ENCODE measurements at places on chromosomes 12 and 14. TPM values are rescaled to one million over a fixed set of nuclear protein-coding genes. Genes with fewer than 3 reads are reported as not detected.

DNA sequence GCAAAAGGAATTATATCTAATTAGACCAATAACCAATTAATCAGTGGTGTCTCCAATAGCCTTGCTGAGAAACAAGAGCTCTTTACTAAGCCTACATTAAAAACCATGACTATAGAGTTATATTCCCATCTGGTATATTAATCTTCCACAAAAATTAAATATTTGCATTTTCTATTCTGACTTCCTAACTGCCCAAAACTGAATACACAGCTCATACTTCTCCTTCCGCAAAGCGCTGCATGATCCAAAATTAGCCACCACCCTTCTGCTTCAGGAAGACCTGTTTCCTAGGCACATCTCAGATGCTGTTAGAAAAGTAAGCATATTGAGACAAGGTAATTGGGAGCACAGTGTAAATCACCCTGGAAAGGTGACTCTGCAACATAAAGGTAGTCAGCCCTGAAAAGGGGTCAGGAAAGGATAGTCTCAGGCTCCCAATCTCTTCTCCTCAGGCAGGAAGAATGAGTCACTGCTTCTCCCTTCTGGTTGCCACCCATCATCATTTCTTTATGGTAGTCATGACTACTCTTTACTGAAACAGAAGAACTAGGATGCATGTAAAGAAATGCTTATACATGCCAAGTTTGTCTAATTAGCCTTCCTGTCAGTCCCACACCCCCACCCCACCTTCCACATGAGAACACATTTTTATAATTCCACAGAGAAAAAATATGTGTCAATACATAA is 54.3 kb downstream of the PLCZ1 start:
- no peak for DNase-seq

Gene TMEM233
- 0.23 TPM for total RNA-seq

- no peak for DNase-seq
Measured at GRCh38 chr12:53179687-53180219, 769 bp upstream of the ZNF740 start.

DNA sequence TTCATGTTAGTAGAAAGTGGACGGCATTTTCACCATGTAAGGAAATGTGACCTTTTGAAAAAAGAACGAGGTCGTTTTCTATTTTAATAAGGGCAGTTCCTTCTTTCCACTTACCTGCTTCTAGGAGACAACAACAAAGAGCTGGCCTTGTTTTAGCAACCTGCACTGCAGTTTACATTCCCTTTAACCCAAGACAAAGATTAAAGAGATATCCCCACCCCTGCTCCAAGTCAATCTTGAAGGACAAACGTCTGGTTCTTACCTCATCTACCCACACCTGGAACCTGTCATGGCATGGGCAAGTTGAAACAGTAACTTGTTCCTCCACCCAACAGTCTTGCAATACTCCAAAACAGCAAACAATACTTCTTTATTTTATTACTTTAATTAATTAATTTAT is 32.7 kb downstream of the ZCCHC8 start:
- no peak for DNase-seq

DNA sequence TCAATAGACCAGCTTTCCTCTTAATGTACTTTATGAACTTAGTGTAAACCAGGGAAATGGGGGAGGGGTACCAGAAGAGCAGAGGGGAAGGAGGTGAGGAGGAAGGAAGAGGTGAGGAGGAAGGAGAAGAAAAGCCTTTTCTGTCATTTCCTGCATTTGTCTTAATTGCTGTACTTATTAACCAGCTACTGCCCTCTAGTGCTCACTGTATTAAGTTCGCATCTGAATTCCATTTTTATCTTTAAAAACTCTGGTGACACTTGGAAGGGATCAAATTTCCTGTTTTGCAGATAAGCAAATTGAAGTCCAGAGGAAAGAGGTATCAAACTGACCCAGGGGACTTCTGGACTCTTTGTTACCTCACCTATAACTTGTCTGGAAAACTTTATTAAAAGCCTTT is 22.2 kb downstream of the MANSC1 start:
- peak; percentile 81 for DNase-seq

- DNase-seq = no peak
Measured at GRCh38 chr12:91461061-91461460, 278.4 kb upstream of the DCN start.

Gene ST8SIA1
- 0.17 TPM for total RNA-seq

- no peak for DNase-seq
Measured at GRCh38 chr14:102910442-102910841, 12.0 kb upstream of the AMN start.

Gene CPNE6
- not detected for total RNA-seq

DNA sequence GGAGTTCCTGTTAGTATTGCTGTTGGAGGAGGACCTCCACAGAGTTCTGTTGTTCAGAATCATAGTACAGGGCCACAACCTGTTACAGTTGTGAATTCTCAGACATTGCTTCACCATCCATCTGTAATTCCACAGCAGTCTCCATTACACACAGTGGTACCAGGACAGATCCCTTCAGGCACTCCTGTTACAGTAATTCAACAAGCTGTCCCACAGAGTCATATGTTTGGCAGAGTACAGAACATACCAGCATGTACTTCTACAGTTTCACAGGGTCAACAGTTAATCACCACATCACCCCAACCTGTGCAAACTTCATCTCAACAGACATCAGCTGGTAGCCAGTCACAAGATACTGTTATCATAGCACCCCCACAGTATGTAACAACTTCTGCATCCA is 120.8 kb downstream of the ARID2 start:
- no peak for DNase-seq

Measured in dermis blood vessel endothelial cell (primary cell).